ENCODE measurements at places on chromosomes 2 and 18.

DNA sequence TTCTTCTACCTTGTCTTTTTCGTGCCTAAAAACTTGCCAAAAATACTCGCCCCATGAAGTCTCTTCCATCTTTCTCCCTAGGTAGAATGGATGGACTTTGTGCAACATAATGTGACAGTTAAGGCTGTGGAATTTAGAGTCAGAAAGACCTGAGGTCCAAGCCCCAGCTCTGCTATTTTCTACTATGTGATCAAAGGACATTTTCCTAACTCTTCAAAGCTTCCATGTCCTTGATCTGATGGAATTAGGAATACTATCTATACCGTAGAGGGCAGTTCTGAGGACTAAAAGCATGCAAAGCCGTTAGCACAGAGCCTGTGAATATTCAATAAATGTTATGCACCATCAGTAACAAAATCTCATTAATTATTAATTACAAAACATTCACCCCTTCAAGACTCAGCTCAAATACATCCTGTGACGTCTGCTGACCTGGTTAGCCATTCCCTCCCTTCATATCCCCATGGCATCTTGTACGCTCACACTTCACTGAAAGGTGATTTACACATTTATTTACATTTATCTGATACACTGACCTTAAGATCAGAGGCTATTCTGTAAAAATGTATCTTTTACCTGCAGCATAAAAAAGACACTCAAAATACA lies 15.1 kb downstream of the IWS1 start:
- DNase-seq = no peak

DNA sequence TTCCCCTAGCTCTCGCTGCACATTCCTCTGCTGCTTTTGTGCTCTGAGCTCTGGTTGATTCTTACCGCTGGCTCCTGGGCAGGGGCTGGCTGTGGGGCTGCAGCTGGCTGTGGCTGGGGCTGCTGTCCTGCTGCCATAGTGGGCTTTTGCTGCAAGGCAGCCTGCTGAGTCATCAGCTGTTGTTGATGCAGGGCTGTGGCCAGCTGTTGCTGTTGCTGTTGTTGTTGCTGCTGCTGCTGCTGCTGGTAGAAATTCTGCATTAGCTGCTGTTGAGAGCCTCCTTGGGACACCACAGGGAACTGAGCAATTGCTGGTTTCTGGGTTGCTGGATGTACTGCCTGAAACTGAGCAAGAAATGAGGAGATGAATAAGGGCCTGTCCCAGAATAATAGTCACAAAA lies 77.2 kb upstream of the NFU1 start:
- peak; percentile 68 for DNase-seq

DNA sequence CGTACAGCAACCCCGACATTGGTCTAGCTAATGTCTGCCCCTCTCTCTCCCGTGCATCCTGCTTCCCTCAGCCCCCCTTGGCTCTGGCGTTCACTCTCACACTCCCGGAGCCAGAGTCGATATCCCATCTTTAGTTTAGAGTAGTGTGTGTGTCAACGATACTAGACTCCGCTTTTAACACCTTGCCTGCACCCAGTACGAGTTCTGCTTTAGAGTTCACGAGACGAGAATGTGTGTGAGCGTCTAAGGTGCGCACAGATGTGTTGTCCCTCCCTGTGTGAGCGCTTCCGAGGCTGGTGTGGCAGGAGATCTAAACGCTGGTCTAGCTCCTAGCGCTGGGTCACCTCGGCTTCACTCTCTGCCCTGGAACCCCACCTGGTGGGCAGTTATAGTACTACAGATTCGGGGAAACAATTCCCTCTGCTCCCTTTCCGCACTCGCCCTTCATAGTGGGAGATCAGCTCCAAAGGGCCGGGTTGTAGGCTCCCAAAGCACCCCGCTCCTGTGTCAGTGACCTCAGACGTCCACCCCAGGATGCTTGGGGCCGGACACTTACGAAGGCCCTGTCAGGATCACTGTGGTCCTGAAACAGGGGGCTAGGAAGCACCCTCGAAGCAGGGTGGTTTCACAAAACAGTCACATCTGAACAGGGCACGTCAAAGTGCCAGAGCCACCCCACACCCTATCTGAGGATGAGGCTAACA lies 2.6 kb upstream of the CYP26B1 start:
- DNase-seq = peak; percentile 47

GRCh38 chr18:67730886-67731285 lies 214.4 kb upstream of the DSEL start:
- DNase-seq = peak; percentile 19

DNA sequence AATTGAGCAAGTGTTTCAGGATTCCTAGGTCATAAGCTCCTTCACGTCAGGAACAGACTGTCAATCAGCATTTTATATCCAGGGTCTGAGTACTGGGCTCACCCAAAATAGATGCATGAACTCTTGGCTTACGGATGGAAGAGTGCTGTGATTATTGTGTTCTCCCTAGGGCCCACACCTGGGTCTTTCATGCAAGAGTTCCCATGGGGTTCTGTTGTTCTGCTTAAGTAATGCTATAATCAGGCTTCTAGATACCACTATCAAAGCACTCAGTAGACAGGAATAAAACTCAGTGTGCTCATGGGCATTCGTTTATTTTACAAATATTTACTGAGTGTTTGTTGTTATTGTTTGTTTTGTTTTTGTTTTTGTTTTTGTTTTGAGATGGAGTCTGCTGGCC lies 46.4 kb upstream of the PMAIP1 start:
- DNase-seq = no peak

GRCh38 chr2:23827287-23827686 lies 99.6 kb downstream of the ATAD2B start:
- no peak for DNase-seq

GRCh38 chr2:36480028-36480427 lies 117.9 kb downstream of the FEZ2 start:
- no peak for DNase-seq

DNA sequence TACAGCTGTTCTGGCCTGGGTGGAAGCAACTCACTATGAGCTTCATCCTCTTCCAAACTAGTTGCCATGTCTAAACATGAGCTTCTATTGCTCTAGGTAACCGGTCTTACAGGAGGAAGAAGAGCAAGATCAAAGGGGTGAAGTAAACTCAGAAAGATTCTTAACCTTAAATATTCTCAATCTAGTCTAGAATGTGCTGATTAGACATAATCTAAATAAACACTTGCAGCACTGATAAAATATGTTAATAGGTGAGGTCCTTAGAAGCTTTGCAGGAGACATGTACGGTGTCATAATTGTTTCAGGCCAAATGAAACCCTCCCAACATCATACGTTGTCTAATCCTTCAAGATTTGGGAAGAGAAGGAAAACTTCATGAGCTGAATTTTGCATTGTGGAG lies 431.6 kb upstream of the FSHR start:
- peak; percentile 1 for DNase-seq

DNA sequence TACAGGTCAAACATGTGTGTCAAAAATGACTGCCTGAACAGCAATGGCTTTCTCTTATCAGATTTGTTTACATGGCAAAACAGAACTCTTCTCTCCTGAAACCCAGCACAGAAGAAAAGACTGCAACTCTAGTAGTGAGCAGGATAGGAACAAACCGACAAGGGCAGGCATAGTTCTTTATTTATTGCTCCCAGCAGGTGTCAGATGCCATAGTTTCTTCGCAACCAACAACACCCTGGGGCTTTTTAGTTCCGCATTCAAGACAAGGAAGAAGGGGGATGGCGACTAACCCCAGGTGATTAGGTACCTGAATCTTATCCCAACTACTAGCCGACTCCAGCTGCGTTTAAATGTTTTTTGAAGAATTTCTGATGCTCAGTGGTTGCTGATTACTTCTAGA lies 367.5 kb upstream of the FIGN start:
- no peak for DNase-seq

- no peak for DNase-seq
These were observed 47.5 kb upstream of the RIOK3 start for GRCh38 chr18:23405636-23406035.

DNA sequence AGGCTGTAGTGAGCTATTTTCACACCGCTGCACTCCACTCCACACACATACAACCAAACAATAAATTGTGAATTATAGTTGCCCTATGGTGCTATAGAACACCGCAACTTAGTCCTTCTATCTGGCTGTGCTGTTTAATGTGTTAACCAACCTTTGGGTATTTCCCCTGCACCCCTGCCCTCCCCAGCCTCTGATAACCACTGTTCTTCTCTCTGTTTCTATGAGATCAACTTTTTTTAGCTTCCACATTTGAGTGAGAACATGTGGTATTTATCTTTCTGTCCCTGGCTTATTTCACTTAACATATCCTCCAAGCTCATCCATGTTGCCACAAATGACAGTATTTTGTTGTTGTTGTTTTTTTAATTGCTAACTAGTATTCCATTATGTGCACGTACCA lies 32.5 kb downstream of the TET3 start:
- no peak for DNase-seq

DNA sequence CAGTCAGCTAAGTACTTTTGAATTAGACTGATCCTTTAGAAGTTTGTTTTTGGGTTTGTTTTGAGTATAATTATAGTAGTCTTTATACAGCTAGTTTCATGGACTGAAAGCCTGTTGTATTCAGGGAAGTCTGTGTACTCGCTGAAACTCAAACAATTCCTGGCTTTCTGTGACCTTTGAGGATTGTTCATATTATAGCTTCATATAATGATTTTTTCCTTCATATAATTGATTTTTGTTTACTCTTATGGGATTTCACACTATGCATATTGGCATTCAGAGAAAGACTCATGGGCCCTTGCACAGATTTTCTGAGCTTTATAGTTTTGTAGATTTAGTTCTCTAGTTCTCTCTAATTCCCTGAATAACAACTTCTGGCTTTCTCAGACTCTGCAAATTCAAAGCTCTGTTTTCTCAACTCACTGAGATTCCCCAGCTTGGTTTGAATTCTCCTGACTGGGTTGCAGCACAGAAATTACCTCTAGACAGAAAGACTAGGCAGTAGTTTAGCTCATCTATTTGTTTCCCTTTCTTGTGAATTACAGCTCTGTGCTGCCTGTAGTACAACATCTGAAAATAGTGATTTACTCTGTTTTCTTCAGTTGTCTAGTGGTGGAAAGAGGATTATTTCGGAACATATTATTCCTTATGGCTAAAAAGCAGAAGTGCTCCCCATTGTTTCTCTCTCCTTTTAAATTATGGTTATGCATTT lies 495.9 kb upstream of the CNTNAP5 start:
- DNase-seq = no peak

GRCh38 chr2:30710461-30710860 lies 96.8 kb downstream of the CAPN13 start:
- no peak for DNase-seq

DNA sequence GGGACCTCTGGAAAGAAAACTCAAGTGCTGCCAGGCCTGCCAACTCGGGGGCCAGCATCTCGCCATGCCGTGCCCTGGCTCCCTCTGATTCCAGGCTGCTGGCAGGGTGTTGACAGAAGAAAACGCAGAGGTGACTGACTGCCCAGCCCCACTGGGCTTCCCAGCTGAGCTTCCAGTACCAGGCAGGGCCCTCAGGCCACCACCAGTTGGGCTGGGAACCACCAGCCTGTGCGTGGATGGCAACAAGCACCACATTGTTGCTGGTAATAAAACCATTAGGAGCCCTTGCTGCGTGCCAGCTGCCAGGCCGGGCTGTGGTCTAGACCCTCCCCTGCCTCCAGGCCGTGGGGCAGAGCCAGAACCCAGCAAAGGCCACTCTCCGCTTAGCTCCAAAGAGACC lies 9.2 kb downstream of the DNMT3A start:
- DNase-seq = no peak

- DNase-seq = no peak
These were observed at the start of gene KHK for GRCh38 chr2:27086724-27087593. TSS of gene KHK (plus strand) at chr2:27086772. CDS start at chr2:27087260, 488 bp downstream.

GRCh38 chr2:179020156-179020750 lies 29.7 kb downstream of the CCDC141 start:
- DNase-seq = no peak

DNA sequence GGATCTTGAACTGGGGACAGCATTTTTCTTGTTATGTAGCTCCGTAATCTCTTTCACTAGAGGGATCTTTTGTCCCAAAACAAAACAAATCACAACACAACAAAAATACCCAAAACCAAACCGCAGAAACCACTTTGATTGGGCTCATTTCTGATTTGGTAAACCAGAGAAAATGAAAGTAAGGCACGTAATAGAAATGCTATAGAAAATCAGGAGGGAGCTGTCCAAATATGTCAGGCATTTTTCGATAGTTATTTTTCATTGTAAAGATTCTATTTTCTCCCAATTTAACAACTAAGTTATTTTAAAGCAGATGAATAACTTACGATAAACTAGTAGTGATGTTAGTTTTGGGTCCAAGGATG lies 406.5 kb downstream of the XIRP2 start:
- DNase-seq = no peak

- DNase-seq = peak; percentile 23
These were observed 177.1 kb downstream of the FAM210A start for GRCh38 chr18:13548966-13549879.

DNA sequence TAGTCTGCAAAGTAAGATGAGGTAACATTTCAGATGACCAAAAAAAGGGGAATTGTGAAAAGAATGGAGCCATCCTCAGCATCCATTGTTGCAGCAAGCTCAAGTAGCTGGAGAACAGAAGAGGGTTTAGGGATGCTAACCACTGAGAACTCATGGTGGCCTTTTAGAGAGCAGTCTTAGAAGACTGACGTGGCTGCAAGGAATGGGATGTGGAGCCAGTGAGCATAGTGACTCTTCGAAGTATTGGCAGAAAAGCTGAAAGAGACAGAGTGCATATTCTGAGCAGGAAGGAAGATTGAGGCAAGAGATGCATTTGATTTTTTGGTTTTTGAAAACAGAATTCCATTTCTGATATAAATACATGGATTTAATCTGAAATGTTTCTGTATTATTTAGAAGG lies 151.2 kb downstream of the UBE2E3 start:
- no peak for DNase-seq

GRCh38 chr18:39622431-39622830 lies 2056.8 kb upstream of the CELF4 start:
- DNase-seq = no peak

- no peak for DNase-seq
These were observed 71.0 kb upstream of the RFX8 start for GRCh38 chr2:101545950-101546349.

- no peak for DNase-seq
These were observed 64.7 kb upstream of the EDAR start for GRCh38 chr2:109053716-109054115.

DNA sequence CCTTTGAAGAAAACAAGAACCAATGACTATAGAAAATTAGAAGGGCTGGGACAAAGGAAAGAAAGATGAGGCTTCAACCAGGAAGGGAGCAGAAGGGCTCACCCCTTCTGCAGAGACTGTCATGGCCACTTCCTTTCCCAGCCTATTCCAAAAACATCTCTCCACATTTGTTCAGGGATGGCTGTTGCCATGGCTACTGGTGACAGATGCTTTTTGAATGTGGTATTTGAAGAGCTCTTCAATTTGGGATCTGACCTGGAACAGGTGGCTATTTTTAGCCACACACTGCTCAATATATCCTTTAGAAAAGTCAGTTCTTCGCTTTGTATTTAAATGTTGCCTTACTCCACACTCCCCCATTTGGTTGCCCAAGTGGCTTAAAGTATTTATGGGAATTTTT lies 64.1 kb upstream of the LCLAT1 start:
- DNase-seq = no peak

DNA sequence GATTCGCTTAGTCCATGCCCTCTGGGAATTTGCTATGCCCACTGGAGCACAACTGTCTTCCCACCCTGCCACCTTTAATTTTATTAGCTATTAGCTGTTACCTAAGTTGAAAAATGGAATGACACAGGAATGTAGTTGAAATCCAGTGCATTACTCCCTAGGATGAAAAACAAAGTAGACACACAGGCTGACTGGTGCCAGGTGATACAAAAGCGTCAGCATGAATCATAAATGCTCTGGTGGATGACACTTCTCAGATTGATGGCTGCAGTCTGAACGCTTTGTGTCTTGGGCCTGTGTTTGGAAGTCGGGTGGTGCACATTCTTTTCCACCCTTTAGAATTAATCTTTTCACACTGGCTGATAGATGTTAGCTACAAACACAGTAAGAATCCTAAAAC lies 802.0 kb downstream of the DCC start:
- DNase-seq = no peak

All from fibroblast of gingiva (primary cell).